SW 1271 (cell line): ENCODE measurements at places on chromosomes 13 and 19.
A peak's percentile ranks its signal among the peaks of the same experiment; 100 is the strongest.

GRCh38 chr13:43776501-43777079 lies 10.2 kb downstream of the ENOX1 start:
- DNase-seq = no peak

DNA sequence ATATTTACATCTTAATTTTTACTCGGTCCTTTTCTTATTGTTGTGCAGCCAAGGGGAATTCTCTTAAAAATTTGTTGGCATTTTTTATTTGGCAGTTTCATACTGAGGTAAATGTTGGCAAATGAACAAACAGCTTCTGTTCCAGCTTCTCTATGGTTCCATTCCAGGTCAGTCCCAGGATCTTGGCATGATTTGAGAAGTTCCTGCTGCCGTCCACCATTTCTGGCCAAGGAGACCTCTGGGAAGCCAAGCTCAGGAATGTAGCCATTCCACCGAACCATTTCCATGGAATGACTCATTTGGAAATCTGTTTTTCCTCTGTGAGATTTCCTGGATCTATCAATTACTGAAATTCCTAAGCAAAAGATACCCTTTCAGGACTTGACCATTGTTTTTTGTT lies 43.9 kb downstream of the SLC10A2 start:
- no peak for DNase-seq

- DNase-seq = no peak
Measured at GRCh38 chr13:31970231-31970930, 61.2 kb upstream of the FRY start.

DNA sequence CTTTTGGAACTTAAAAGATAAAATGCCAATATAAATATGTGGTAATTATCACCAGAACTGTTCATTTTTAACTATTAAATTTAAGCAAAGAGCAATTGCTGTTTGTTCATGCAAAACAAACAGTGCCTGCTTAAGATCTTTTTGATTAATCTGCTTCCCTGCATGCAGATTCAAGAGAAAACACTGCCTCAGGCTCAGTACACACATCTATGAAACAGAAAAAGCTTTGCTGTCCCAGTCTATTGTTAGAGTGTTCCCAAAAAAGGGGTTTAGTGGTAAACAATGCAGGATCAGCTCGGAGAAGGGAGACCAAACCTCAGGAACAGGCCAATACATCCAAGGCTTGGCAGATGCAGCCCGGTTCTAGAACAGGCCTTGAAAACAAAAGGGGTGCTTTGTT lies 49.3 kb upstream of the TDRD3 start:
- no peak for DNase-seq

DNA sequence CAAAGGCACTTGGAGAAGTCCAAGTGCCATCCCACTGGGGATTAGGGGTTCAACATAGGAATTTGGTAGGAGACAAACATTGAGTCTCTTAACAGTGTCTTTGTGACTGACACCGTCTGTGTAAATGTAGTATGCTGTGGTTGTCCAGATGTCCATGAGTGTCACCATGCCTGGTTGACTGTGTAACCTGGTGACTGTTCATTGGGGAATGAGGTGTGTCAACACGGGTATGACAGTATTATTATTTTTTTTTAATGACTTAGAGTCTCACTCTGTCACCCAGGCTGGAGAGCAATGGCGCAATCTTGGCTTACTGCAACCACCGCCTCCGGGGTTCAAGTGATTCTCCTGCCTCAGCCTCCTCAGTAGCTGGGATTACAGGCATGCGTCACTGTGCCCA lies 16.2 kb downstream of the PKN1 start:
- no peak for DNase-seq

DNA sequence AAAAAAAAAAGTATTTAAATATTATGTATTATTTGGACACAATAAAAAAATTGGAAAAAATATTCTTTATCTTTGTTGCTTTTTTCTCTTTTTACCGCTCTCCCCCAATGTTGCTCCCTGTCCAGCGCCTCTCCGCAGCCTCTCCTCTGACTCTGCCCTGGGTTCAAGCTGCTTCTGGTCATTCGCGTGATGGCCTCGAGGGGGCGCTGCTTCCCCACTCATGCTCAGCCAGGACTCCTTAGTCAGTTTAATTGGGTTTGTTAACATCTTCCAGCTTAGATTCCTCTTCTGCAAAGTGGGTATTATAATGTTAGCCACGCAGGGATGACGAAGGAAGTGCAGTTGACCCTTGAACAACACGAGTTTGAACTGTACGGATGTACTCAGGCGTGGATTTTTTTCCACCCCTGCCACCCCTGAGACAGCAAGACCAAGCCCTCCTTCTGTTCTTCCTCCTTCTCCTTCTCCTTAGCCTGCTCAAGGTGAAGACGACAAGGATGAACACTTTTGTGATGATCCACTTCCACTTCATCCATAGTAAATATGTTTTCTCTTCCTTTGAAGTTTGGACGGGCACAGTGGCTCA lies 4.9 kb upstream of the NWD1 start:
- DNase-seq = peak; percentile 49

DNA sequence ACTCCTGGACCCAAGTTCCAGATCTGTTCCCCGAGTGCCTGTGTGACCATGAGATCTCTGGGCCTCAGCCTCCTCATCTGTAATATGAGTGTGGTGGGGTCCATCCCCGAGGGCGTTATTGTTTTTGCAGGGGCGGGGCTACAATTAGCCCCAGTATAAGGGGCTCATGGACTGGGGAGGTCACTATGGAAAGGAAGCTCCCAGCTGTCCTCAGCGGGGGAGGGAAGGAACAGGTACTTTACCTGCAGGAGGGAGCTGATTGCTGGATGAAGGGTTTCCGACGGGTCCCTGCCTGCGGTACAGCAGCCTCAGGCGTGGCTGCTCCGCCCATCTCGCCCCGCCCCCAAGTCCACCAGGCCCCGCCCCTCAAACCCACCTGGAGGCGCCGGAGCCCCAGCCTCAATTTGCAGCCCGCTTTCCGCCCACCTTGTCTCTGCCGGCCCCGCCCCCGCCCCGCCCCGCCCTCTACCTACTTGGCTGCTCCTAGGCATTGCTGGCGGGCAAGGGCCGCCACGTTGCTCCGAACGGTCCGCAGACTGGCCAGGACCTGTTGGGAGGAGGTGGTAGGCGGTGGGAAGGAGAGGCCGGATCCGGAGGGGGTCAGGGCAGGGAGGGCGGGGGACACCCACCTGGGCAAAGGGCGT lies 5.5 kb downstream of the PDE4C start:
- no peak for DNase-seq

GRCh38 chr19:6811378-6811777 lies 38.9 kb downstream of the VAV1 start:
- DNase-seq = no peak

- no peak for DNase-seq
Measured at GRCh38 chr13:39729156-39729555, 73.7 kb downstream of the COG6 start.

- DNase-seq = no peak
Measured at GRCh38 chr19:39389631-39390414, 1.1 kb downstream of the PAF1 start.

DNA sequence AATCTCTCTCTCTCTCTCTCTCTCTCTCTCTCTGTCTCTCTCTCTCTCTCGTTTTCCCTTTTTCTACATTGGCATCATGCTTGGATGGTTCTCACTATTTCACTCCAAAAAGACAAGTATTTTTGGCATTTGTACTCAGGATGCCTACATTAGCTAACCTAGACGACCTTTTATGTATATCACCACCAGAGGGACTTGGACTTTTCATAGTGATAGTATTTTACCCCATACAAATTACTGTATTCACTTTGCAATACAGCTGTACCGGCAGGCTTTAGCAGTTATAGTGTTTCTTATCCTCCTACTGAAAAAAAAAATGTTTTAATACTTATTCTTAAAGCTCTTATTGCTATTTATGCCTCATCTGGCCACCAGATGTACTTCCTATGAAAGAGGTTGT lies 687.2 kb upstream of the KLHL1 start:
- no peak for DNase-seq

DNA sequence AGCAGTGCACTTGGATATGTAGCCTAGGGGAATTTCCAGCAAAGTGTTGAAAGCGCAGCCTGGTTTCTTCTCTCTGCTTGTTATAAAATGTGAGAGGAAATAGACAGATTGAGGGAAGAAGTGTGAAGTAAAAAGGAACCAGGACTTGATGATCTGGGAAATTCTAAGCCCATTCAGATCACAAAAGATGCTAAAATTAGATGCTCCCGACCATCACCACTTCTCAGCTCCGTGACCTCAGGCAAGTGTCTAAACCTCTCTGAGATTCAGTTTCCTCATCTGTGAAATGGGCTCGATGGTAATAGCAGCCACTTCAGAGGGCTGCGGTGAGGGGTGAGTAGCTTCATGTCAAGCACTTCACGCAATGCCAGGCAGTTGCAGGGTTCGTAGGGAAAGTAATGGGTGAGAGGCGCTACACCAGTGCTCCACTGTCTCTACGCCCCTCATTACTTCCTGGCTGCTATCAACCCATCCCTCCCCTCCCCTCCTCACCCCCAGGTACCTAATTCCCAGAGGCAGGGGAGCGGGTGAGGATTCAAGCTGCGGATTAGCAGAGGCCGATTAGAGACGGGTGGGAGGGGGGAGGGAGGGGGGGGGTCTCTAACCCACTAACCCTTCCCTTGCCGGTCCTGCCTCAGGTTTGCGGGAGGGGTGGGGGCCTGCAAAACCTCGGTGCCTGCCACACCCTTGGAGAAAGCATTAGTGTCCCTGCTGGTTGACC lies 9.0 kb upstream of the NFIC start:
- DNase-seq = no peak

- DNase-seq = peak; percentile 3
Measured at GRCh38 chr13:41458761-41459431, 1.5 kb downstream of the RGCC start.

- DNase-seq = no peak
Measured at GRCh38 chr13:32031815-32032370, 319 bp downstream of the FRY start.

DNA sequence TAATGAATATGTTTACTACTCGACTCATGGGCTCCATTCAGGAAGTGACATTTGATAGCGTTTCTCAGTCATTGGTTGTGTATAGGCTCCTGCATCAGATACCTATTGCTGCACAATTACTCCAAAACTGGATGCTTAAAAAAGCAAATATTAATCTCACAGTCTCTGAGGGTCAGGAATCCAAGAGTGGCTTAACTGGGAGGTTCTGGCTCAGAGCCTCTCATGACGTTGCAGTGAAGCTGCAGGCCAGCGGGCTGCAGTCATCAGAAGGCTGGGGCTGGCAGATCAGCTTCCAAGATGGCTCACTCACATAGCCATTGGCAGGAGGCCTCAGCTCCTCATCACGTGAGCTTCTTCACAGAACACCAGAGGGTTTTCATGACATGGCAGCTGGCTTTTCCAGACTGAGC lies 525.1 kb upstream of the NBEA start:
- no peak for DNase-seq

GRCh38 chr19:30345686-30346085 lies 26.5 kb upstream of the ZNF536 start:
- DNase-seq = no peak

- no peak for DNase-seq
Measured at GRCh38 chr13:48181482-48182145, 51.4 kb upstream of the ITM2B start.

DNA sequence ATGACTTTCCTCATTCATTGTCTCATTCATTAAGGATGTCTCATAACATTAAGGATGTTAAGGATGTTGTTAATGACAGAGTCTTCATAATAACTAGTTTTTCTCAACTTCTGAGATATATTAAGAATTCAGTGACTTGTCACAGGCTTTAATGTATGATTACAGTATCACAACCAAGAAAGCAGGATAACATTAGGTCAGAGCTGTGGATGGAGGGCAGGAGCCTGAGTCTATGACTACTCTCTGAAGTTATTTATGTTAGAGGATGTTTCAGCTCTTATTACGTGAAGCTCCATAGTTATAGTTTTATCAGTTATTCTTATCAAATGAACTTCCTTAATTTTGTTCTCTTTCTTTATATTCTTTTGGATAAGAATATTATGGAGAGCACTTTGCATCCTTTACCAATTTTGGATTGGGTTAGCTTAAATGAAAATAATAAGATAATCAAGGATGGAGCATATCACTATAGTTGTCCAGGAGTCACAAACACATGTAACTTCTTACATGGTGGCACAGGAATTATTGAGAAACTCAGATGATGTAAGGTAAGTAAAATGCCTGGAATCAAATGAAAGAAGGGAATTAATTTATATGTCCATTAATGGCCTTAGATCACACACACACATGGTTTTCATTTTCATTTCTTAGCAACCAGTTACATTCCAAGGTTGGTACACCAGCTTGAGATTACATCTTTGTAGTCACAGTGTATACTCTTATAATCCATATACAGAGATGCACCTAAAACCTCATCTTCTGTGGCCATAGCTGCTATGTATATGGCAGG lies 57.0 kb downstream of the SLC10A2 start:
- no peak for DNase-seq

- DNase-seq = no peak
Measured at GRCh38 chr19:30817965-30818567, 445.9 kb downstream of the ZNF536 start.

- no peak for DNase-seq
Measured at GRCh38 chr13:75050419-75051046, 431.4 kb downstream of the TBC1D4 start.

DNA sequence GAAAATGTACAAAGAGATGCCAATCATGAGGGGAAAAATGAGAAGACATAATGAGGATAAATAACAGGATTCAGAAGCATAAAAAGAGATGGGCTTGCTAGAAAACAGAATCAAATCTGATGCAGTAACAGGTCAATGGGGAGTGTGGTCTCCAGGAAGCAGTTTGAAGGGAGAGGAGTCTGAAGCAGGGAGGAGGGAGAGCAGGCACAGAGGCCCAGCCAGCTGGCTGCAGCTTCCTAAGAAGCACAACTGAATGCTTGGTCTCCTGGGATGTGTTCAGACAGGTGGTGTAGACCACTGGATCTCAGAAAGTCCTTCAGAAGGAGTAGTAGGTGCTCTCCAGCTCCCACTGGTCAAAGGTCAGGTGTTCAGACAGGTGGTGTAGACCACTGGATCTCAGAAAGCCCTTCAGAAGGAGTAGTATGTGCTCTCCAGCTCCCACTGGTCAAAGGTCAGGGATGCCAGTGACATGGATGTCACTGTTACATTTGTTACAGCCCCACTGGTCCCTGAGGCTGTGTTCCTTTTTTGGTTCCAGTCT lies 68.3 kb upstream of the UBAC2 start:
- DNase-seq = no peak

DNA sequence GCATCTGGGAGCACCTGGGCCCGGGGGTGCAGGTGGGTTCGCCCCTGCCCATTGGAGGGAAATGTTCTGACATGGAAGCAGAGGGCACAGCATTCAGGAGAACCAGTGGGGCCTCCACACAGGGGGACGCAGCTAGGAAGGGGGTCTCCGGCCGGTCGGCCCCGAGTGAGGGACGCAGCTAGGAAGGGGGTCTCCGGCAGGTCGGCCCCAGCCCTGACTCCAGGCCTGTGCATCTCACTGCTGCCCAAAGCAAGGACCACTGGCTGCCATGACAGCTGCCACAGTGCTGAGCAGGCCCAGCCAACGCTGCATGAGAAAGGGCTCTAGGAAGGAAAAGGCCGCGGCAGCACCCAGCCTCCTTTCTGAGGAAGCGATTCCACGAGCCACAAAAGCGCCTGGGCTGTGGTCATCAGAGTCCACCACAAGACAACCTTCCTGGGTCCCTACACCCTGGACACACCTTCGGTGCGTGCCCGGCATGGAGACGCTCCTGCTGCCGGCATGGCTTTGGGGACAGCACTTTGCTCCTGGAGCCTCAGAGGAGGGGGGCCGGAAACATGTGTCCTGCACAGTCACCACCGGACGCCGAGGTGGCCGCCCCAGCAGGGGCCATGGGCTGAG lies 9.7 kb downstream of the RASA3 start:
- no peak for DNase-seq
